ENCODE measurements at places on chromosomes 1 and 21.

DNA sequence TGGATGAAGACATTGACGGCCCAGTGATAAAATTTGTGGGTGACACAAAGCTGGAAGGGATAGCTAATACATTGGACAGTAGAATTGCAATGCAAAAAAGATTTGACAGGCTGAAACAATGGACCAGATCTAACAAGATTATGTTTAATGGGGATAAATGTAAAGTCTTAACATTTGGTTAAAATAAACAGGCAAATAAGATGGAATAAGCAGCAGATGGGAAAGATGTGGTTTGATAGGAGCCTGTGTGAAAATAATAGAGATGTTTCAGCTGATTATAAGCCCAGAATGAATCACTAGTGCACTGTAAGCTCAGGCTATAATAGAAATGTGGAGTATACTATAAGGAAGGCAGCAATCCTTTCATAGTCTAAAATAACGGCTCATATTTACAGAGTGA lies 66.2 kb upstream of the NHLH2 start:
- DNase-seq: no peak

DNA sequence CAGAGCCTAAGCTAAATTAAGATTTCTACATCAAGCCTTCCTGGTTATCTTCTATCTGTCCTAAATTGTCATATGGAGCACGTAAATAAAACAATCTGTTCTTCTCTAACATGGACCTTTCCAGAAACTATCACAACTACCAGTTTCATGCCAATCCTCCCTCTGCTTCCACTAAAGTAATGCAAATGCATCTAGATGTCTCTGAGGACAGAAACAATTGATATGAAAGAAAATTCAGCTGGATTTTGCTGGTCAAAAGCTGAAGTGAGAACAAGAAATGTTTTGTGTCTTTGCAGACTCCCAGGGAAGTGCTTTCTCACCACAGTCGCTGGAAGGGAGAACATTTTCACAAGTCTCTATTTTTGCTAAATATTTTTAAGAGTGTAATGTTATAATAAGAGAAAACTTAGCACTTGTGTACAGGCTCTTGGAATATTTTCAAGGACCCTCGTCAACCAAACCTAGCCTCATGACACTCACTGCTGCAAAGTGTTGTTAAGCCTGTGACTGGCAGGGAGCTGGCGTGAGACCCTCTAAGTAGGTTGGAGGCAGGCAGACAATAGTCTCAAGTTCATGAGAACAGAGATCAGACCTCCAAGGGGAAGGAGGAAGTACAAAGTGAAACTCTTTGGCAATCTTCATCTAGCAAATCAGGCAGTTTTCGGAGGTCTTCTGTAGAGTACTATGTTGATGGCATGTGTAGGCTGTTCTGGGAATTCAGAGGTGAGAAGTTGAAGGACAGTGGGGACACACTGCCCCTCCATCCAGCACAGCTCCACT lies 38.8 kb downstream of the DNASE2B start:
- DNase-seq: no peak

- no peak for DNase-seq
Measured at GRCh38 chr1:228876187-228876586, 140.9 kb downstream of the RHOU start.

- DNase-seq: no peak
Measured at GRCh38 chr1:153430166-153430553, 13.8 kb downstream of the S100A7A start.

GRCh38 chr1:51559501-51559900 lies 40.4 kb upstream of the EPS15 start:
- no peak for DNase-seq

GRCh38 chr21:14968029-14968428 lies 96.8 kb downstream of the NRIP1 start:
- DNase-seq: no peak

DNA sequence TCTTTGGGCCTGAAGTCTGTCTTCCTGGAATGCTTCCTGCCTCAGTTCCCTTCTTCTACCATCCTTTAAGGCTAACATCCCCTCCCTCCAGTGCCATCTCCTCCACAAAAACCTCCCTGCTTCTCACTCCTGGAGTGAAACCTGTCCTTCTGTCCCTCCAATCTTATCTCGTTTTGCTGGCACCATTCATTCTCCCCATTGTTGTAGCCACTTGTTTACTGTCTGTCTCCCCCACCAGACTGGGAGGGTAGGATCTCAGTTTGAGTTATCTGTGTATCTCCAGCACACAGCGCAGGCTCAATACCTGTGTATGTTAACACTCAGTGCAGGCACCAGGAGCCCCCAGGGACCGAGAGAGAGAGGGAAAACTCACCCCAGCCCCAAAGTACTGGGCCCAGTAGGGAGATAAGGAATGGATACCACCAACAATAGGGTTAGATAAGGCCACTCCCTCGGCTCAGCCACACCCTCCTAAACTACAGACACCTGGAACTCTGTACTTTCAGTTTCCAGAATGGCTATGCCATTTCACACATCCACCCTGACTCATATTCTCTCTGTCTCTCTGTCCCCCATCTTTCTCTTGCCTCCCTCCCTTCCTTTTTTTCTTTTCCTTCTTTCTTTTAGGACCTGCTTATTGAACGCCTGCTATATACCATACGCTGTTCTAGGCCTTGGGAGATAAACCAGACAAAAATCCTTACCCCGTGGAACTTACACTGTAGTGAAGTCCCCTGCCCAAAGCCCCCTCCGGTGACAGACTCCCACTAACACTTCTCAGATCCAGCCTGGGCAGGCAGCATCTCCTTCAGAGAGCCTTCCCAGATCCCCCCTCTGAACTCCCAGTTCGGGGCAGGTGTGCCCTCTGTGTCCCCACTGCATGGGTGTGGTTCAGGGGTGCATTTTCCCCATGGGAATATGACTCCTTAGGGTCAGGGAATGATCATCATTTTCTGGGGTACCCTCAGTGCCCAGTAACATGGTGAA lies 3.3 kb upstream of the SSBP3 start:
- no peak for DNase-seq

DNA sequence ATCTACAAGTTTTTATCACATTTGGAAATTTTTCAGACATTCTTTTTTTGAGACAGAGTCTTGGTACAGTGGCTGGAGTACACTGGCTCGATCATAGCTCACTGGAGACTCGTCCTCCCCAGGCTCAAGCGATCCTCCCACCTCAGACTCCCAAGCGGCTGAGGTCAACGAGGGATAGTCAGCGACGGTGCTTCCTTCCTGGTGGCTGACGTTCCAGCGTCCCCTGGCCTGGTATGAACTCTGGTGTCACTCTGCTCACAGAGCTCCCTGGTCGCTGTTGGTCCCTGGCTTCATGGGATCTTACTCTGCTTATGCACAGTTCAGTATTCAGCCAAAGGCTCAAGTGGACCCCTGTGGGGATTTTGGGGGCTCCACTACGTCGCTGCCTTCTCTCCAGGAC lies 3.5 kb upstream of the ARHGEF16 start:
- no peak for DNase-seq

- DNase-seq: no peak
Measured at GRCh38 chr1:221900678-221901077, 158.8 kb upstream of the DUSP10 start.

DNA sequence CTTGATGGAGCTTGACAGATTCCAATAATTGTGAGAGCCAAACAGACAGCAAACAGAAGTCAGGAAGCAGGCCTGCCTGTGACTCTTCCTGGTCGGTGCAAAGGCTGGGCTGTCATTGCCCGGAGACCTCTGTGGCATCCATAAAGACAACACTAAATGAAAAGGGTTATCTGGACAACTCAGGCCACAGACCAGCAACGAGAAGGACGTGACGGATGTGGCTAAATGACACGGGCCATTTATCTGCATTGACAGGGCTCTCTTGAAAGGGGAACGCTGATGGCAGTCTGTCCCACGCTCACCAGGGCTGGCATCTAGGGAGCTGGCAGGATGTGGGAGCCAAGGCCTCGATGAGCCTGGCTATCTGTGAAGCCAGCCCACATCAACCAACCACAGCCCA lies 35.0 kb downstream of the HMGB4 start:
- no peak for DNase-seq

DNA sequence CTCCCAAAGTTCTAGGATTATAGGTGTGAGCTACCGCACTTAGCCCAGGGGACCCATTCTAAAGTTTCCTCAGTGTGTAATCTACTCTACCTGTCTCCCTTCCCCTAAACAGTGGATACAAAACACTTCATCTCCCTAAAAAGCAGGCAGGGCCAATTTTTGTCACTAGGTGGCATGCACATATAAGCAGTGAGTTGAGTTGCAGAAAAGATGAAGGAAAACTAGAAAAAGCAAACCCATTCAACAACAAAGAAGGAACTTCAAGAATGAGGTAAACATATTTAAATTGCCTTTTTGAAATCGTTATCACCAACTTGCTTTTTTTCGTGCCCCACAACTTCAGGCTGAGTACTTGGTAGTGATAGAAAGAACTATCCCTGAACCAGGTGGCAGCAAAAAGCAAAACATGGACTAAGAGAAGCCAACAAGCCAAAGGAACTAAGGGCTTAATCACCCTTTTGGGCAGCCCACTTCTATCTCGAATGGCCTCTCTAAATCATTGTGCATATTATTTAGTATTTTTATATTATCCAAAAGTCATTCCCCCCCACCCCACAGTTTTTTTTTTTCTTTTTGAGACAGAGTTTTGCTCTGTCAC lies 19.7 kb upstream of the ALDH9A1 start:
- DNase-seq: peak; percentile 65

DNA sequence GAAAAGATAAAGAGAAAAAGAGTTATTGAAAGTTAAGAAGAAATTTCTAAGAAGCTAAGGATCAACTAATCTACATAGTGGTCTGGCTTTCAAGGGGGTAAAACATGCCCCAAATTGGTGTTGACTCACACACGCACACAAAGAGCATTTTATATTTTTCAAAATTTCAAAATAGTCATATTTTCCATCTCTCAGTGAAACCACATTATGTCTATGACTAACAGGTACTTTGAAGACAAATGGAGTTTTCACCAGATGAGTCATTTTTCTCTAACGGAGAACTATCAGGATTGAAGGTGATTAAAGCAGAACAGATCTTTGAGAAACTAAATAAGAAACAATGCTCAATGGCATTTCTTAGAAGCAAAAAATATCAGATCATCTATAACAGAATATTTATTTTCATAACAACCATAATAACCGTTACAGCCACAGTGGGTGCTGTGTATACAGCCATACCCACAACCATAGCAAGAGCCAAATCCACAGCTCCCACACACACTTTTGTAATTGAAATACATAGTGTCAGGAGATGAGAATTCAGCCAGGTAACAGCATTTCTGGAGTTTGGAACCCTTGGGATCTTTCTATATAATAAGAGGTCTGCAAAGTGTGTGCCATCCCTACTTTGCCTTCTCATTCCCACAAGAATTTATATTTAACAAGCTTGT lies at the start of gene KRTAP21-3:
KRTAP21-3 (minus strand) TSS at position 539 of the 671 bp plus-strand sequence; CDS start at position 521, 18 bp downstream.
- no peak for DNase-seq

- peak; percentile 45 for DNase-seq
Measured at GRCh38 chr1:244371242-244372141, 80.2 kb downstream of the ADSS2 start.

- DNase-seq: no peak
Measured at GRCh38 chr1:231558708-231559185, 30.3 kb downstream of the TSNAX start.

- no peak for DNase-seq
Measured at GRCh38 chr1:45282351-45282750, 44.3 kb upstream of the HPDL start.

- no peak for DNase-seq
Measured at GRCh38 chr1:43653893-43654292, 3.9 kb downstream of the KDM4A start.

GRCh38 chr1:206005234-206005633 lies 2.0 kb upstream of the RAB7B start:
- DNase-seq: no peak

- DNase-seq: no peak
Measured at GRCh38 chr1:43058545-43059360, 100.1 kb upstream of the SLC2A1 start.

GRCh38 chr1:66250478-66250877 lies 283.5 kb upstream of the SGIP1 start:
- DNase-seq: no peak

- no peak for DNase-seq
Measured at GRCh38 chr1:244456586-244456985, 4.5 kb upstream of the CATSPERE start.

- no peak for DNase-seq
Measured at GRCh38 chr1:183693521-183693920, 40.4 kb upstream of the APOBEC4 start.

- DNase-seq: no peak
Measured at GRCh38 chr21:15552914-15553494, 176.8 kb upstream of the USP25 start.

DNA sequence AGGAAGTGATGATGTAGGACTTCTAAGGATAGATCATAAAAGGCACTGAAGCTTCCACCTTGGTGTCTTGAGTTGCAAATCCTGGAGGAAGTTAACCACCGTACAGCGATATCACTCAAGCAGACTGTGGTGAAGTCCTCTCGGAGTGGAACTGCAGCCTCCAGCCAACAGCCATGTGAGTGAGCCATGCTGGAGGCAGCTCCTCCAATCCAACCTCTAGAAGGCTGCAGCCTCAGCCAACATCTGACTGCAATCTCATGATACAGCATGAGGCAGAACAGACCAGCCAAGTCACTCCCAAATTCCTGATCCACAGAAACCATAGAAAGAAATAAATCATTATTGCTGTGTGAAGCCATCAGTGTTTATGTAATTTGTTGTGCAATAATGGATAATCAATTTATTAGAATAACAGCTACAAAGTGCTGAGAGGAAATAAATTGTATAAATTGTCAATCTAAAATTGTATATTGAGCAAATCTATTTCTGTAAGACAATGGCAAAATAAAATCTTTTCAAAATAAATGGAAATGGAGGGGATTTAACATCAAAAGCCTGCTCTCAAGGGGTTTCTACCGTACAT lies 65.0 kb downstream of the PRSS38 start:
- DNase-seq: no peak
